ENCODE measurements at places on chromosomes 7 and 10.
A peak's percentile ranks its signal among the peaks of the same experiment; 100 is the strongest.

- DNase-seq = no peak
These were observed 318.1 kb downstream of the KCNMA1 start for GRCh38 chr10:77319557-77319956.

DNA sequence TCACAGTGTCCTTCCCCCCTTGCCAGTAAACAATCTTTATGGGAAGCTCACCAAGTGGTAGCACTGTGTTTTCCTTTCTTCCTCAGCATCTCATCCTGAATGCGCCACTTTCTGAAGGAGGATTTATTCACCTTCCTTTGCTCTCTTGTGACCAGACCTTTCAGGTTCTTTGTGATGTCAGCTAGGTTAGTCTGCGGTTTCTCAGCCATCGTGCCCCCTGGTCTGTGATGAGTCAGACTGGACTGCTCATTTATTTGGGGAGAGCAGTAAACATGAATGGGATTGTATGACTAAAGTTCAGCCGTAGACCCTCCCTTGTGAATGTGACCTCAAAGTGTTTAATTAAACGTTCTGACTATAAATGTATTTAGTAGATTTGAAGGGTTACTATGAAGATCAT, 235.1 kb upstream of the CELF2 start:
- DNase-seq = peak; percentile 29

DNA sequence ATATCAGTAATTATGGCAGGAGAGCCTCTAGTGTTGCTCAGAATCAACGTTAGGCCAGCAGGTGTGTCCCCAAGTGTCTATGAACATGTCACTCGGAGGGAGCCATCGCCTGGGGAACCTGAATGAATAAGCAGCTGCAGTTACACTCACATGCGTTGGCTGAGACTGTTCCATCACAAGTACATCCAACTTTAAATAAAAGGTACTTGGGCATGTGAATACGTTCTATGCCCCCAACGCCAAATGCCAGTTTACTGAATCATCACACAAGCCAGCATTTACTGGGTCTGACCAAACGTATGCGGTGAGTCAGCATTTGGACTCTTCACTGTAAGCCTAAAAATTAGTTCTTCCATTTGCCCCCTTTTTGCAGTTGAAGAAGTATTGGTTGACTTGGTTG, 207.6 kb upstream of the PLXNA4 start:
- no peak for DNase-seq

GRCh38 chr7:18151422-18151821, 123.8 kb upstream of the PRPS1L1 start:
- no peak for DNase-seq

DNA sequence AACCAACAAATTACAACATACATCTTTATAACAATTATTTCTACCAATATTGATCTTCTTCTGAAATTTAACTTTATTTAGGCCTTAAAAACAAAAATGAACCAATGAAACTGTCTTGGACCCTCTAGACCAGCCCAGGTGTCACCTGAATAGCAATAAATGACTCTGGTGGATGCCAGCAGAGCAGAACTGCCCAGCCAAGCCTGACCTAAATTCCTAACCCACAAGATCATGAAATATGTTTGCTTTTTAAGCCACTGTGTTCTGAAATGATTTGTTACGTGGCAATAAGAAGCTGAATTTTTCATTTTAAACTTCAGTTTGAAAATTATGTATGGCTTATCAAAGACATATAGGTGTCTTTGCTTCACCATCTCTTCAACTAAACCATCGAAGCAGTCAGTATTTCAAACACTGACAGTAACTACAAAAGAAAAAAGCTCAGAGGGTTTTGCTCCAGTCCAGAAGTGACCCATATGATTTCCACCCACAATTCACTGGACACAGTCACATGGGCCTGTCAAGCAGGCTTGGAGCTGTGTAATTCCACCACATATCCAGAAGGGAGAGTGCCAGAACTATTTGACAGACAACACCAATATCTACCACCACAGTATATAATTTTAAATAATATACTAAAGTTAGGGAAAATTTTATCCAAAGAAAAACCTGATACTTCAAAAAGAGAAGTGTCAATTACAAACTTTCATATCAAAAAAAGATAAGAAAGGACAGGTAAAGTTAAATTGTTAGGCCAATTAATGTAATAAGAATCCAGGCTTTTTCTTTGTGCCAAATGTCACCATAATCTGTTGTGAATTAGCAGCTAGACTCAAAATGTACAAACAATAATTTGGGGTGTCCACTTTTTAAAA, 94.5 kb downstream of the KMT2C start:
- DNase-seq = peak; percentile 59

DNA sequence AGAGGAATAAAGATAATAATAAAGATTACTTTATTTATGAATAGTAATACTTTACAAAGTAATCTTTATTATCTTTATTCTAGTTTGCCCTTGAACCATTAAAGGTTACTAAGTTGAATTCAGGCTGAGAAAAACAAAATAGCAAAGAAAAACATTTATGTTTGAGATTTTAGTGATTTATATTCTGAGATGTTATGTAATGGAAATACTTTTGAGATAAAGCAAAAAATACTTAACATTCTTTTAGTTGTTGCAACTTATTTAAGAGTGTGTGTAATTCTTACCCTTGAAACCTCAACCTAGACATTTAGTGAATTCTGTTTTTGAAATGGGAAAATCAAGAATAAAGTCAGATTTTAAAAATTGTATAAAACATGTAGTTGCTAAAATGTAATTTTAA, 40.0 kb downstream of the MINPP1 start:
- no peak for DNase-seq

DNA sequence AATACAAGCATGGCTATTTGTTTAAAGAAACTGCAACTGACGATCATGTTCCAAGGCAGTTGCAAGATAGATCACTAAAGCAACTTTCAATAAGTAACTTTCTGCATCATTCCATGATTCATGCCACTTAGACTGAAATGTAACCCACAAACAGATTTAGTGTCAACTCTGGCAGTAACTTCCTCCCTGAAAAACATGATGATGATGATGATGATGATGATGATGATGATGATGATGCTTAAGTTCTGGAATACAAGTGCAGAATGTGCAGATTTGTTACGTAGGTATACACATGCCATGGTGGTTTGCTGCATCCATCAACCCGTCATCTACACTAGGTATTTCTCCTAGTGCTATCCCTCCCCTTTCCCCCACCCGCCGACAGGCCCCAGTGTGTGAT, 754.7 kb downstream of the INHBA start:
- DNase-seq = no peak

- DNase-seq = no peak
These were observed 23.4 kb downstream of the PCBD1 start for GRCh38 chr10:70864935-70865334.

DNA sequence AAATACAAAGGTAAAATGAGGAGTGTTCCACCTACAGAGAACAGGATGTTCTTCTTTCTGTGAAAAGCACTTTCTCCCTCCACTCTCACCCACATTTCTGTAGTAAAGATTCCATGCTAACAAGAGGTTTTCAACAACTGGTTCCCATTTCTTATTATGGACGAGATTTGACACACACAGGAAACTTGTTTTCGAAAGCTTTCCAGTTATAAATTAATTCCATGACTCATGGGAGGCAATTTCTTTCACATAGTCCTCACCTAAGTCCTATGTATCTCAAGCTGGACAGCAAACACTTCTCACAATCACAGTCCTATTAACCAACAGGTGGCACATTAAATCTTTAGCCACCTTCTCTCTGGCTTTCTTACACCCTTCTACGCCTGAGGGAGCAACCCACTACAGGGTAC, 24.5 kb downstream of the RAPGEF5 start:
- DNase-seq = no peak

GRCh38 chr7:134153493-134154136, 26.5 kb downstream of the LRGUK start:
- DNase-seq = no peak

DNA sequence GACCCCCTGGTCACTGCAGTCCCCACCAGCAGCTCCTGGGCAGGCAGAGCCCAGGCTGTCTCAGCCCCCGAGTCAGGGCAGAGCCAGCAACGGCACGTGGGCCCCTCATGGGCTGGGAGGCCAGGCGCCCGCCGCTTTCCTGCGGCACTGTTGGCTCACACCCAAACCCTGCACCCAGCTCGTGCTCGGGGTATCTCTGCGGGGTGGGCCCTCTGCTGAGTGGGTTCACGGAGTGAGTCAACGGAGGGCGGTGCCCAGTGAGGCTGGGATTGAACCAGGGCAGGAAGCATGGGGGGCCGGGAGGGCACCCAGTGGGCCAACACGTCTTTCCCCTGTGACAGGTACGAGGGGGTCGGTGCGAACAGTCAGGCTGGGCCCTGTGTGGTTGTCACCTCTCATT, 28.9 kb downstream of the ADAP1 start:
- DNase-seq = no peak

DNA sequence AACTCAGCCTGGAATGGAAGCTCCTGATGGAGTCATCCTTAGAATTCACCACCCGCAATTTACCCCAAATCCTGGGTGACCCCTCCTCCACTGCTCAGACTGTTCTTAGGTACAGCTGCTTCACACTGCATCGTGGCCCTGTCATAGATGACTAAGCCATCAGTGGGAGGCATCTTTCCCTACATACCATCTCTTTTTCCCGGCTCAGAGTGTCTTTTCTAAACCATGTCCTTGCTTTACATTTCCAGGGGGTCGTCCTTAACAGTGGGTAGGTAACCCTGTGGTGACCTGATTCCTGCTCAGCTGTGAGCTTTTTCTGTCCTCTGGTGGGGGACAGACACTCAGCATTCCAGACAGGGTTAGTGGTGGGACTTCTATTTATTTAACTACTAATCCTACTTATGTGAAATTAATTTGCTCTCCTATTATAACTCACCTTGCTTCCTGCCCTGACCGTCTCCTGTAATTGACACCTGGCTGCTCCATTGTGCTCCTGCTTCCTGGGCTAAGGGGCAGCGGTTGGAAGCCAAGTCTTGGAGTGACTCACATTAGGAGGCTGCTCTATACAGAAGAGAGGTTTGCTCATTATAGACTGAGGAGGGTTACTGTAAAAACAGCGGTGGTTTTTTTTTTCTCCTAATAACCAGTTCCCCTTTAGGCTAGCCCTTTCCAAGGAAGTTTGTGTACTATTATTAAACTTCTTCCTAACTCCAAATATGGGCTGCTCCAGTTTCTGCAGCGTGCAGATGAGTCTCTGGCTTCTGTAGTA, 40.6 kb downstream of the PYROXD2 start:
- no peak for DNase-seq

DNA sequence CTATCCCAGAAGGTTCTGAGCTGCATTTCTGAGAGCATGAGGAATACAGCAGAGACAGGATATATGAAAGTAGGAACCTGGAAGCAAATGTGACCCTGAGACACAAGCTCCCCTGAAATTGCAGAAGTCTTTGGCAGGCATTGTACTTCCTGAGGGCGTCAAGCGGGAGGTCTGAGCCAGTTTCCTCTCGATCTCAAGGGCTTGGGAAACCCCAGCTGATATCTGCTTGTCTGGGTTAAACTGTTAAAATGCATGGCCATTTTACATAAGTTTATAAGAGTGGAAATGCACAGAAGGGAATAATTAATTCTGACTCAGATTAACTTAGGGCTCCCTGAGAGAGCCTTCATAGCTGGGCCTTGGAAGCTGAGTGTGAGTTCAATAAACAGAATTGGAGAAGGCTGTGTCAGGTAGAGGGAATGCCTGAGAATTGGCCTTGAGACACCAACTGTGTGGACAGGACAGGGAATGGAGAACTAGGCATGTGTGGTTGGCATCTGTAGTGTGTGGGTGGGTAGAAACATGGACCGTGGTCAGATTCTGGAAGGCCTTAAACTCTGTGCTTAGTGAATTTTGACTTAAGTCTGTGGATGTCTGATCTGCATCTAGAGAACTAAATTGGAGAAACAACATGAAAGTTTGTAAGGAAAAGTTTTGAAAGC, 53.3 kb downstream of the WIPF3 start:
- no peak for DNase-seq
